ENCODE measurements at places on chromosomes 16 and 17.

- DNase-seq: no peak
Observed at GRCh38 chr17:7083592-7083991, 3.5 kb upstream of the CLEC10A start.

DNA sequence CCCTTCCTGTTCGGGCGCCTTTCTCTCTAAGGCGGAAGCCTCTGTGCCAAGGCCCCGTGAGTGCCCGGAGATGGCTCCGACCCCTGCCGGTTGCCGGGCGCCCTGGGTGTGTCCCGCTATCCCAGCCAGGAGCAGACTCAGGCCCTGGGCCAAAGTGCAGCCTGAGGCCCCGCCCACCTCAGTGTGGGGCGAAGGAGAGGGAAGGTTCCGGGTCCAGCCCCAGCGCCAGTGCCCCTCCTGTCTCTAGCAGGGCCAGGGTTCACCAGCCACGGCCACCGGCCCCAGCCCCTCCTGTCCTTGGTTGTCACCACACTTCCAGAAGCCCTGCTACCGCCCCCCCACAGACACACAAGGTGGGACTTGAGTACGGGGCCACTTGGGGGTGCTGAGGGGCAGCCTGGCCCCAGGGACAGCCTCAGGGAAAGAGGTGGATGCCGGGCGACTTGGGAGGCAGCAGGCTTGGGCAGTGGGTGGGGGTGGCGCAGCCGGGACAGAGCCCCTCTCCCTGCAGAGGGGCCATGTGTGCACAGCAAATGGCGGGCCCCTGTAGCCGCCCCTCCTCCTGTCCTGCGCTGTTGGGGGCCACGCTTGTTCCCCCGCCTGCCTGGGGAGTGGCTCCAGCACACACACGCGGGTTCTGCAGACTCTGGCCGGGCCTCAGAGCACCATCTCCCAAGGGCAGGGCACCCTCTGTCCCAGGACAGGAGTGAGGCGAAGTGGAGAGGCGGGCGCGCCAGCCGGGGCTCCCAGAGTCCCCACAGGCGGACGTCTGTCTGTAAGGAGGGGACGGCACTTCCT, 6.0 kb downstream of the C1QTNF8 start:
- DNase-seq: no peak

DNA sequence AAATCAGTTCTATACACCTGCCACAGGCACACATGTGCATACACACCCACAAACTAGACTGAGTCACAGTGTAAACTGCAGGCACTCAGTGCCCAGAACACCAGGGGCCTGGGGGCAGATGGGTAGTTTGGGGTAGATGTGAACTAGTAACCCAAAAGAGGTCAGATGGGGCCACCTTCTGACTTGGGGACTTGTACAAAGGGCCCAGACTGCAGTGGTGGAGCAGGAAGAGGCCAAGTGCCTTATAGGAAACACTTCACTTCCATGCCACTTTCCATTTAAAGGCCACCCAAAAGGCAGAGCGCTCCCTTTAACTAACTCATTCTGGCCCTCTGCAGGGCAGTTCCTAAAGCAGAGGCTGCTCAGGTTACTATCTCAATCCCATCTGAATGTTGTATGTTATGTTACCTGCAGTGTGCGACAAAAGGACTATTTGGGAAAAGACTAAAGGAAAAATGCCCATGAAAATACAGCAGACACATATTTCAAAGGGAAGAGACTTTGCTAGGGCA, 27.8 kb upstream of the ERN1 start:
- no peak for DNase-seq

- no peak for DNase-seq
Observed at GRCh38 chr17:81868674-81869220, 2.4 kb downstream of the ARHGDIA start.

DNA sequence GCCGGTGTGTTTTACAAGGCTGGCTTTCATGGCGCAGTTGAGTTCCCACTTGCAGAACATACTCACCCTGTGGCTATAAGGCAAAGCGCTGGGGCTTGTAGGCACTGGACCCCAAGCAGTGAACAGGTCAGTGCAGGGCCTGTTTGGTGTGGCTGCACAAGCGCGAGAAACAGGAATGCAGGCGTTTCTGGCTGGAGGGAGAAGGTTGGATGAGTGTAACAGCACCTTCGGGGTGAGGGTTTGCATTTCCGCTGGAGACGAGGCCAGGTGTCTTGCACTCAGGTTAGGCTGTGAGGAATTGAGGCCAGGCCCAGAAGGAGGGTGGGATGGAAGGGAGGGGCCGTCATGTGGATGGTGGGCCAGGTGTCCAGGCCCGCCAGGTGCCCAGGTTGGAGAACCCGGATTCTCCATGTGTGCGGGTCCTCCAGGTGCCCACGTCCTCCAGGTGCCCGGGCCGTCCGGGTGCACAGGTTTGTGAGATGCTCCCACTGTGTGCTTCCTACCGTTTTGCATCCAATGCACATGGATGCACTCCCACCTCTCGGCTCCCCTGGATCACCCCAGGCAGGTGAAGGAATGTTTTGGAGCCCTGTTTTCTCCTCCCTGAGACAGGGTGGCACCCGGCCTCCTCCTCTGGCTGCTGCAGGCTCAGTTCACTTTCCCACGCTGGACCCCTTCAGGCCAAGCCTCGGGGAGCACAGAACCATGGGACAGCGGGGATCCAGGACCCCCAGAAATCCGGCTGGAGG, 46.0 kb downstream of the SLC7A5 start:
- DNase-seq: no peak

GRCh38 chr16:69520800-69521602, 44.8 kb upstream of the NFAT5 start:
- DNase-seq: no peak

GRCh38 chr17:79840269-79840988, 1.2 kb upstream of the CBX4 start:
- DNase-seq: no peak

DNA sequence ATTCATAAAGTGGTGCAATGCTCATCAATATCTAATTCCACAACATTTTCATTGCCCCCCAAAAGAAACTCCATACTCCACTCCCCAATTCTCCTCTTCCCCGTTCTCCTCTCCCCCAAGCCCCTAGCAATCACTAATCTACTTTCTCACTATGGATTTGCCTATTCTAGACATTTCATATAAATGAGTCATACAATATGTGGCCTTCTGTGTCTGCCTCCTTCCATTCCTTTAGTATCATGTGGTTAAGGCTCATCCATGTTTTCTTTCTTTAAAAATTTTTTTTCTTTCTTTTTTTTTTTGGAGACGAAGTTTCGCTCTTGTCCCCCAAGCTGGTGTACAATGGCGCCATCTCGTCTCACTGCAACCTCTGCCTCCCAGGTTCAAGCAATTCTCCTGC, 56.3 kb upstream of the HAS3 start:
- DNase-seq: no peak

Data from KBM-7 (cell line).